Left ventricle myocardium inferior (tissue), 1 donor: ENCODE measurements at places on chromosomes 4 and X. TPM values are rescaled to one million over a fixed set of nuclear protein-coding genes. Genes with fewer than 3 reads are reported as not detected.

DNA sequence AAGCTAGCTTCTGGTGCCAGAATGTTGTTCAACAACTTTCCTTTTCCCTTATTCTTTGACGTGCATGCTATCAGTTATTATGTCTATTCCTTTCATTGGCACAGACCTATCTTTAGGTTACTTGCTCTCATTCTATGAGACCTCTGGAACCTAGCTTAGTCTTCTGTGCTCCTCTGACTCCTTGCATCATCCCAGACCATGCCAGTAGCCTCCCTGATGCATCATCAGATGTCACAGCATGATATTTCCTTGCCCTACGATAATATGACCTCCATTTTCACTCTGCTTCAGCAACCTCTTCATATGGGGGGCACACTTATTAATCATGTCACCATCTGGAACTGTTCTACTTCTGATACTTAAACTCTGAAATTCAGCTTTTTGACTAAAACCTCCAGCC is 37.2 kb downstream of the CLCN5 start:
- no peak for DNase-seq
- no peaks in the 10 kb centered on the region for H3K27me3 ChIP-seq
- no peaks in the 10 kb centered on the region for H3K36me3 ChIP-seq

DNA sequence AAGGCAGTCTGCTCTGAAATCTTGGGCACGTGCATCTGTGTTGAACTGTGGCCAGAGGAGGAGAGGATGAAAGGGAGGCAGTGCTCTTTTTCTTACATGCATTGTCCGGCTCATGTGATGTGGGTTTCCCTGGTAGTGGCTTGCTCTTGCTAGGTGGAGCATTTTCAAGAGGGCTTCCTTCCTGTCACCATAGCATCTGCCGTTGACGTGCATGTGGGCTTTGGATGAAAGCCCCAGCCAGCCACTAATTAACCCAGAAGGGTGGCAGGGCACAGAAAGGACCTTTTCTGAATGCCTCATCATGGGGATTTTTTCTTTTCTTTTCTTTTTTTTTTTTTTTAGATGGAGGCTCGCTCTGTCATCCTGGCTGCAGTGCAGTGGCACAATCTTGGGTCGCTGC is 121.3 kb downstream of the GPR143 start:
- H3K4me3 ChIP-seq: no peak overlapping the region
- H3K27ac ChIP-seq: no peak overlapping the region
- no peaks in the 10 kb centered on the region for H3K36me3 ChIP-seq

DNA sequence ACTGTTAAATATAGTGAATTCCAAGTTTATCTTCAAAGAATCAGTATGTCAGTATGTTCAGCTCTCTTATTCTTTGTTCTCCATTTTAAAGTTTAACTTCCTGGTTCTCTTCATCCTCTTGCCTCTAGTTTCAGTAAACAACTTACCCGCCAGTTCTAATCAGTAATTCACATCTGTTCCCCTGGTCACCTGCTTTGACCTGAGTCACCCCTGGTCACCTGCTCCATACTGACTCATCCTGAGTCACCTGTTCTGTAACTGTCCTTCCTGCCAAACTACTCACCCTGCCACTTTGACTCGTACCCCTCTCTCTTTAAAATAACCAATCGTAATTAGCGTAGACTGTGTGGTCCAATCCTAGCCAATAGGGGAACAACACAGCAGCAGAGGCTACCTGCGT is 992.7 kb upstream of the HS3ST1 start:
- H3K4me3 ChIP-seq: no peak overlapping the region
- no peaks in the 10 kb centered on the region for H3K27me3 ChIP-seq
- no peaks in the 10 kb centered on the region for H3K36me3 ChIP-seq
- H3K4me1 ChIP-seq: no peaks in the 10 kb centered on the region

DNA sequence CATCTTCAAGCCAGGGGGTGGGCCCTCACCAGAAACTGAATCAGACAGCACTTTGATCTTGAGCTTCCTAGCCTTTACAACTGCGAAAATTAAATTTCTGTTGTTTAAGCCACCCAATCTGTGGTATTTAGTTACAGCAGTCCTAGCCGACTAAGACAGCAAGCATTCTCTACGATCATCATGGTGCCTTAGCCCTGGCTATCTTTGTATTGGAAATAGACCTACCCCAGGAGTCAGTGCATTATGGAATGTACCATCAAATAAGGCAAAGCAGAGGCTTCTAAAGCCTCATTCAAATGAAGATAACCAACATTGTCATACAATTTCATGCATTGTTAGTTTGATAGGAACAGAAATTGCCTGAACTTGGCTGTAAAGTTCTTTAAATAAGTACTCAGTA is 75.0 kb downstream of the PARM1 start:
- no peak overlapping the region for H3K27ac ChIP-seq
- peaks cover 5% of the 10 kb centered on the region for H3K36me3 ChIP-seq
- no peak overlapping the region for H3K4me3 ChIP-seq

DNA sequence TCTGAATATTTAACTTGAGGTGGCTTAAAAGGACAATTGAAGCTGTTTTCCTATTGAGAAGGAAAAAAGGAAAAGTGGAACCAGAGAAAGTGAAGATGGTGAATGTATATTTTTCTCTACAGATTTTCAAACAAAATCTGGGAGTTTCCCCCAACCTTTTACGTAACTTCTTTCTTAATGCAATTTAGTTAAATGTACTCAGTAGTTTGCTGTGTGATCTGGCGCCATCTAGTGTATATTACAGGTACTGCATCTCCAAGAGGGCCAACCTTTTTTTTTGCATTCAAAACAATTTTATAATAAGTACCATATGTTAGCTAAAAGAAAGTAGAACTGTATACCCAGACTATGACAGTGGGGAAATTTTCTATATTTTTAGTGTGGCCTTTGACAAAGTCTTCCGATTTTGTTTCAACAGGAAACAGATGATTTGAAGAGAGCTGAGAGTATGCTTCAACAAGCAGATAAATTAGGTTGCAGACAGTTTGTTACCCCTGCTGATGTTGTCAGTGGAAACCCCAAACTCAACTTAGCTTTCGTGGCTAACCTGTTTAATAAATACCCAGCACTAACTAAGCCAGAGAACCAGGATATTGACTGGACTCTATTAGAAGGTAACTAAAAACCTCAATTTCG is 82.0 kb downstream of the PLS3 start:
- peaks cover 8% of the 10 kb centered on the region for H3K4me1 ChIP-seq
- no peak for DNase-seq
- no peaks in the 10 kb centered on the region for H3K27me3 ChIP-seq
- H3K36me3 ChIP-seq: peaks cover 58% of the 10 kb centered on the region

SNCA gene
- 7.0 TPM for total RNA-seq

GRCh38 chr4:36399762-36400353 is 118.4 kb downstream of the DTHD1 start:
- H3K4me1 ChIP-seq: no peaks in the 10 kb centered on the region
- DNase-seq: no peak
- no peak overlapping the region for H3K4me3 ChIP-seq
- H3K27ac ChIP-seq: no peak overlapping the region
- H3K36me3 ChIP-seq: no peaks in the 10 kb centered on the region
- H3K27me3 ChIP-seq: no peaks in the 10 kb centered on the region

DNA sequence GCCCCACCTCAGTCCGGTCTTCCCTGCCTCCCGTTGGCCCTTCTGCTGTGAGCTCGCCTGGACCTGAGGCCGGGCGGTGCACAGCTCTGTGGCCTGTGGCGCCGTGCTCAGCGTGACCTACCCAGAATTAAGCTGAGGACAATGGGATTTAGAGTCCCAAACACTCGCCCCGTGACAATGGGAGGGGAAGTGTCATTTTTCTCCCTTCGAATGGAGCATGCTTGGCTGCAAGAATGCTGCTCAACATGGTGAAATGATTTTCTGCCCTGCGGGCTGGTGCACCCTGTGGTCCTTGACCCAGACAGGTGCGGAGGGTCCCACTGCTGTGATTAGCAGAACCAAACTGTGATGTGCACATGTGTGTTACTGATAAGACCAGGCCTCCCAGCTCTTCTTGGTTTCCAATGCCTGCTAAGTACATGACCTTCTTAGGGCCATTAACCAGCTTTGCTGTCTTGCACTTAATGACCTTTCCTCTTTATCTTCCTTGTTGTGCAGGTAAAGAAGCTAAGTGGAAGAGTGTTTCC is 772 bp downstream of the EOLA1 start:
- peak overlapping the region; percentile 95 for H3K27ac ChIP-seq
- H3K4me3 ChIP-seq: peak overlapping the region; percentile 76
- no peaks in the 10 kb centered on the region for H3K27me3 ChIP-seq

DNA sequence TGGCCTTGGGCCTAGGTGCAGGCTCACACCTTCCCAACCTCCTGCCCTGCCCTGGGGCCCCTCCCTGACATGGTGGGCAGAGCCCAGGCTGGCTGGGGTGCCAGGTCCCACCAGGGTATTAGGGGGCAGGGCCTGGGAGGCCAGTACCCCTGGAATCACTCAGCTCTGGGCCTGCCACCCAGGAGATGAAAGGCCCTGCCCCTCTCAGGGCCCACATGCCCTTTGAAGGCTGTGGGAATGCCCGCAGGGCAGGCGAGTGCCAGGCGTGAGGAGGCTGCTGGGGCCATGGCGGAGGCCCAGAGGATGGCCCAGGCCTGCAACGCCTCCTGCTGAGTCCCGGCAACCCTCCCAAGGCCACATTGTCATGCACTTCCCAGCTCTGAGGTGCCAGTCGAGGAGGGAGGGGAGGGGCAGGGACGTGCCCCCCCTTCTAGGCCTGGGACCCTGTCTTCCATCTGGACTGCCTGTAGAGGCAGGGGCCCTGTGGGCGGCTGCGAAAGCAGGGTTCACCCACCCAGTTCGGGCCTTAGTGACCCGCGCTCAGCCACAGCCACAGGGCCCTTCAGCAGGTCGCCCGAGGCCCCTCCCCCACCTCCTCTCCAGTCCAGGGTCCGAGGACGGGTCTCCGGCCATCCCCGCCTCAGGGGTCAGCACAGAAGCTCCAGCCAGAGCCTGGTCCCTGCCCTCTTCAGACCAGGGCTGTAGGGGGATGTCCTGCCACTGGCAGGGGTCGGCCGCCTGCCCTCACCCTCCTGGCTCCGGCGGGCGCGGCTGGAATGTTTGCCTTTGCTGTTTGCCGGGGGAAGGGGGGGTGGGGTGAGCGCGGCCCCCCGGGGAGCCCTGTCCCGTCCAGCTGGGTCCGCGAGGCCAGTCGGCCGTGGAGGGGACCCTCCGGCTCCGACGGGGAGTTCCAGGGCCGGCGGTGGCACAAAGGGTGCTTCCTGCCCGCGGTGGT is 26.7 kb upstream of the FGFR3 start:
- H3K27me3 ChIP-seq: peaks cover 42% of the 10 kb centered on the region
- H3K4me3 ChIP-seq: peak overlapping the region; percentile 66
- no peak for DNase-seq
- peak overlapping the region; percentile 3 for H3K27ac ChIP-seq

GRCh38 chr4:42280327-42281095 is 116.8 kb upstream of the SHISA3 start:
- H3K27me3 ChIP-seq: no peaks in the 10 kb centered on the region
- H3K4me3 ChIP-seq: no peak overlapping the region
- H3K4me1 ChIP-seq: peaks cover 12% of the 10 kb centered on the region
- H3K36me3 ChIP-seq: no peaks in the 10 kb centered on the region
- DNase-seq: no peak
- no peak overlapping the region for H3K27ac ChIP-seq

GRCh38 chrX:124804962-124805361 is 458.6 kb downstream of the SH2D1A start:
- no peaks in the 10 kb centered on the region for H3K4me1 ChIP-seq
- H3K27ac ChIP-seq: no peak overlapping the region
- no peaks in the 10 kb centered on the region for H3K36me3 ChIP-seq
- no peaks in the 10 kb centered on the region for H3K27me3 ChIP-seq

GRCh38 chr4:168631241-168632162 is 134.7 kb downstream of the PALLD start:
- no peaks in the 10 kb centered on the region for H3K36me3 ChIP-seq
- DNase-seq: peak; percentile 67

- no peak for DNase-seq
- peaks cover 32% of the 10 kb centered on the region for H3K4me1 ChIP-seq
- H3K27ac ChIP-seq: no peak overlapping the region
- H3K4me3 ChIP-seq: no peak overlapping the region
- H3K27me3 ChIP-seq: peaks cover 36% of the 10 kb centered on the region
These were observed 31.3 kb upstream of the ASMTL start for GRCh38 chrX:1483843-1484637.

DNA sequence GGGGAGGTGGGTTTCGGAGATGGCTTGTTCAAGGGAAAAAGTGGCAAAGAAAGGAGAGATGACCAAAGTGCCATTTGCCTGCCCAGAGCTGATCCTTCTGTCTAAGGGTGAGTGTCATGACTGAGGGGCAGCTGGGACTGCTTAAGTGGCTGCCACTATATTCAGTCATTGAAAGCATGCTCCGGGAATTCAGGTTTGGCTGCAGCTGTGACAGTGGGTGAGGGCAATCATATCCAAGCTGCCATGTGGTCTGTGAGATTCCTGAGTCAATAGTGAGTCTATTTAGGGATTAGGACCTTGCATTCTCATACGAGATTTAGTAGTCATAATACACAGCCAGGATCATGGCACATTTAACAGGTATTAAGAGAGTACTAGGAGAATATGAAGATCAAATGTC is 138.8 kb upstream of the BANK1 start:
- no peaks in the 10 kb centered on the region for H3K36me3 ChIP-seq
- peaks cover 20% of the 10 kb centered on the region for H3K4me1 ChIP-seq
- H3K27ac ChIP-seq: peak overlapping the region; percentile 66
- H3K4me3 ChIP-seq: no peak overlapping the region
- no peaks in the 10 kb centered on the region for H3K27me3 ChIP-seq

DNA sequence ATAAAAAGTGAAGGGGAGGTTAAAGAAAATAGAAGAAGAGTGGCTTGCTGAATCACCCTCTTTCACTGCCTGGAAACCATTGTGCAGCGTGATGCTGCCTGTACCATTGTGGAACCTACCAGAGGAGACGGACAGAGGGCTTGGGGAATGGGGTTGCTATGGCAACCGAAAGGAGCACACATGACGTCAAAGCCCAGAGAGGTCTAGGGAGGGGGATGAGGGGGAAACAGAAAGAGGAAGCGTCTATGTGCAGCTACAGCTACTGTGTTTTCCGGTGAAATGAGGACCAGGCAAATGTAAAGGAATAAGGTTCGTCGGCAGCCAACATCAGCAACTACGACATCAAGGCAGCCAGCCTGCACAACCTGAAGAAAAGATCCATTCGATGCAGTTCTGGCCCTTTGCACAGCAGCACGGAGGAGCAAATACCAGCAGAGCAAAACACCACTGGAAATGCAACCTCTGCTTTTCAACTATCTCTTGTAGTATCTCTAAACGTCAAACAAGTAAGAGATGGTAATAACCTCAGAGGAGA is at the start of gene MAPK10:
MAPK10 (minus strand) TSS at position 110 of the 535 bp plus-strand sequence.
- peak within 1 kb of the TSS; percentile 54 for H3K4me3 ChIP-seq
- peak within 1 kb of the TSS; percentile 28 for H3K27ac ChIP-seq
- no peaks in the 10 kb centered on the region for H3K27me3 ChIP-seq
- peak; percentile 51 for DNase-seq
- H3K4me1 ChIP-seq: peaks cover 18% of the 10 kb centered on the region

DNA sequence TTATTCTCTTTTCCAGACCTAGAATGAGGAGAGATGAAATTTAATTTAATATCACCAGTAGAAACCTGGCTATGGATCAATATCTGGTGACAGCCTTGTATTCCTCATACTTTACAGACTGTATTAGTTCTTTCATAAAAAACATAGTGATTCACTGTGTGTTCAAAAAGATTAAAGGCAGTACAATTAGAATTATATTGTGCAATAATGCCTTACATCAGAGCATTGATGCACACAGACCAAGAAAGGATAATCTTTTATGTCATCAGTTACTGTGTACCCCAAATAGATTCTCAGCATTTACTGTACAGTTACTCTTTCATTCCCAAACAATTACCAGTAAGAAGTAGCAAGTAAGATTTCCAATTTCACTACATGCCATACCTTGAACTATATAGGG is 260.5 kb upstream of the ANXA10 start:
- no peaks in the 10 kb centered on the region for H3K36me3 ChIP-seq
- H3K27me3 ChIP-seq: no peaks in the 10 kb centered on the region
- H3K4me1 ChIP-seq: no peaks in the 10 kb centered on the region
- H3K4me3 ChIP-seq: no peak overlapping the region

AKAP14 gene
- total RNA-seq: not detected

GRCh38 chrX:113260474-113260873 is 419.8 kb upstream of the AMOT start:
- H3K4me1 ChIP-seq: no peaks in the 10 kb centered on the region
- no peaks in the 10 kb centered on the region for H3K36me3 ChIP-seq
- DNase-seq: no peak
- no peak overlapping the region for H3K27ac ChIP-seq
- H3K4me3 ChIP-seq: no peak overlapping the region
